ENCODE measurements at places on chromosomes 16 and 17.

- no peak for DNase-seq
Observed at GRCh38 chr16:4603624-4604170, 11.0 kb downstream of the UBALD1 start.

- no peak for DNase-seq
Observed at GRCh38 chr16:75096656-75097055, 19.9 kb downstream of the LDHD start.

GRCh38 chr16:70018254-70018653 is 67.1 kb downstream of the CLEC18A start:
- peak; percentile 2 for DNase-seq

DNA sequence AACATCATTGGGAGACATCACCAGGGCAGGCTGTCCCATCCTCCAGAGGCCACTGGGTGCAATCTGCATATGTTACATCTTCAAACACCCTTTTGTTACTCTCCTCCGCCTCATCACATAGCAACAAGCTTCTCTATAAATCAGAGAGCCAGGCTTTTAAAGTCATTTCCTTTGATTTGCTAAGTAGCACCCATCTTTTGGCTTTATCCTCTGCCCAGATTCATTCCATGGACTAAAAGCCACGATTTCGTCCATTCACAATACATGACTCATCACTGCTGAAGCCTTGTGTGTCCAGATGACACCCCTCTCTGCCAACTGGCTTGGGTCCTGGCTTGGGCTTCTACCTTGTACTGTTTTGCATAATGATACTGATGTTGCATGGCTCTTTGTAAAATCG is 2.0 kb upstream of the KRT38 start:
- peak; percentile 57 for DNase-seq

- no peak for DNase-seq
Observed at GRCh38 chr17:48558057-48558830, 13.3 kb upstream of the HOXB2 start.
